HCEC 1CT (cell line): ENCODE measurements at places on chromosomes 4 and X.

DNA sequence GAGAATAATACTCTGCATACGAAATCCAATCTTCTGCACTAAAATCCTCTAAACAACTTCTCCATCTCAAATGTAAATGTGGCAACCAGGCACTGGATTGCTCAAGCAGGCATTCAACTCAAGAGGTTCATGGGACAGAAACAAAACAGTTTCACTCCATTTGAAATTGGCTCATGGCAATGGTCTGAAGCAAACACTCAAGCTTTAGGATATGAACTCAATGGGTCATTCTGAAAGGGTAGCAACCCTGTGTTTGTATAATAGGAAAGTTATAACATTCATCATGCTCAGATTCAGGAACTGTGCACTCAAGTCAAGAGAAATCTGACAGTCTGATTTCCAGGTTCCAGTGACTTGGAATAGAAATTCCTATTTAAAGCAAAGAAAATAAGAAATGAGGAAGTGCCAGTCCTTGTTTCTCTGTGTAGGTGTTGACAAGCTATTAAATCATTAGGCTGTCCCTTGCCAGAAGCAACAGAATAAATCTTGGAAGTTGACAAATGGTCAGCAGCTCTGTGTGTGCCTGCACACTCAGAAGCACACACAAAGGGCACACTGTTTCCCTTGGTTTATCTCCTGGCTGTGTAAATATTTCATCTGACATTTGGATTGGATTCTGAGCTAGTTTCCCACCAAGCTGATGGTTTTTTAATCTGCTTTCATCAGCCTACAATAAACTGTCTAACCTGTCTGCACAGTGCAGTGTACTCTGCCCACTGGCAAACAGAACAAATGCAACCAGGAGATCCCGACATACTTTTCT lies 75.9 kb upstream of the CITED1 start:
- no peak for DNase-seq

- peak; percentile 34 for DNase-seq
Measured at GRCh38 chr4:113636877-113637276, 124.7 kb downstream of the CAMK2D start.

- no peak for DNase-seq
Measured at GRCh38 chr4:56106180-56107147, 157.7 kb downstream of the CEP135 start.

DNA sequence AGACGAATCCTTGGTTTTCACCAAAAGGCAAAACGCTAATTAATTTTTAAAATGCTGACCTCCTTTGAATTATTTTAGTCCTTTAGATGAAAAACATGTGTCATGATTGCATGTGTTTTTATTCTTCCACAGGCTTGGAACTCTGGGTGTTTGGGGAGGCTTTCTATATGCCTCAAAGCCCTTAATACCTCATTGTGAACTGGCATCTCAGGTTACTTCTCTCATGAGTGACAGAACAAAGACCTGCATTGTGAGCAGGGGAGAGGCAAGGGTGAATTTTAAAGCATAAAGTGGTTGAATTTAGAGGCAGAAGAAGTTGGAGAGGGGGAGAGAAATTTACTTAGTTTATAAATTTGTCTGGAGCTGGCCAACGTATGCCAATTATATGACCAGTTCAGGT lies 119.5 kb downstream of the ARSF start:
- no peak for DNase-seq

DNA sequence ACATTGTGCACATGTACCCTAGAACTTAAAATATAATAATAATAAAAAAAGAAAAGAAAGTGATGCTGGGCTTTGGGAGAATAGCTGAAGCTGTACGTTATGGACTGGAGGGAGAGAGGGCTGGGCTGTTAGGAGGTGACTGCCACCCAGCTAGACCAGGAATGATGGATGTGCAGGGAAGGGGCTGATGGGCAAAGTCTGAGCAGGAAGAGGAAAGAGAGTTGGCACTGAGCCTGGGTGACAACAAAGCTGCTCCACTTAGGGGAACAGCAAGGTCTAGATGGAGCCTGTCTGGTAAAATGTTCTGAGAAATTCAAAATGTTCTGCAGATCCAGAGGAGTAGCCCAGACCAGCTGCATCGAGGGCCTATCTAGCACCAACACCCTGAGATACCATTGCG lies 32.3 kb downstream of the MED28 start:
- DNase-seq = no peak

- DNase-seq = no peak
Measured at GRCh38 chr4:146158036-146158745, 17.3 kb upstream of the LSM6 start.

- DNase-seq = no peak
Measured at GRCh38 chr4:114758066-114758465, 159.5 kb downstream of the UGT8 start.

DNA sequence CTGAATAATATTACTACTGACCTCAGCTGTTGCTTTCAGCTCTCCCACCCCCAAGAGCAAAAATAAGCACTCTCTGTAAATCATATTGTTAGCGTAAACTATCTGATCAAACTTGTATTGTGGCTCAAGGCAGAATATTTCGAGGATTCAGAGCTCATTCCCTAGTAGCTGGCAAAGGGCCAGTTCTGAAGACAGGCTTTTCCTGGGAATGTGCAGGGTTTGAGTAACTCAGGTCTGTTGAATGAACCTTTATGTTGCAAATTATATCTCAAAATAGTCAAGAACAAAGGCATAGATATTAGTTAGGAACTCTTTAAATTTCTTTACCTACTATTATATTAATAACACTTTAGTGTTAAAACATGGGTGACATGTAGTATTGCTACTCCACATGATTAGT lies 454.9 kb downstream of the CCSER1 start:
- DNase-seq = no peak

DNA sequence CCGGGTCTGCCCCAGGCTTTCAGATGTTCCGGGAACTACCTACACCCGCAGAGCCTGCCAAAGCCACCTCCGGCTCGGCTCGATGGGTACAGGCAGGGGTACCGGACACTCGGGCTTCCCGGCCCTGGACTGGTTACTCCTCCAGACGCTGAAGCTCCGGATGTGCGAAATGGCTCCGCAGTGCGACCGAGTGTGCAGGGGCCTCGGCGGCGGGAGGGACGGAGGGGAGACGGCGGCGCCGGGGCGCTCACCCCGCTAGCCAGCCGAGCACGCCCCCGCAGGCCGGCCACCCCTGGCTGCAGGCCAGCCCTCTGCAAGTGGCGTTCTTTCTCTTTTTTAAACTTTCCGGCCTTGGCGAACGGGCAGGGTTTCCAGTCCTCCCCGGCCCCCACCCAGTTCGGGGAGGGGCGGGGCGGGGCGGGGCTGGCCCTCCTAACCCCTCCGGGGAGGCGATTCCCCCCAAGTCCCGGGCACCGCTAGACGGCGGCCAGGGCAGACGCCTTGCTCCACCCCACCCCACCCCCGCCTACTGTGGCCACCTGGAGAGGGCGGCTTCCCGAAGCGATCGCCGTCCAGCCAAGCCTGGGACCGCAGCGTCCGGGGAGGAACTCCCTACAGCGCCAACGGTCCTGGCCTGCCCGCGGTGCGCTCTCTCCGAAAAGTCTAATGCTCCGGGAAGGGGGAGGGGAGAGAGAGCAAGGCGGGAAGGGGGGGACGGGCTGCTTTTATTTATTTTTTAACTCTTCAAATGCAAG lies 7.5 kb downstream of the BCOR start:
- no peak for DNase-seq

DNA sequence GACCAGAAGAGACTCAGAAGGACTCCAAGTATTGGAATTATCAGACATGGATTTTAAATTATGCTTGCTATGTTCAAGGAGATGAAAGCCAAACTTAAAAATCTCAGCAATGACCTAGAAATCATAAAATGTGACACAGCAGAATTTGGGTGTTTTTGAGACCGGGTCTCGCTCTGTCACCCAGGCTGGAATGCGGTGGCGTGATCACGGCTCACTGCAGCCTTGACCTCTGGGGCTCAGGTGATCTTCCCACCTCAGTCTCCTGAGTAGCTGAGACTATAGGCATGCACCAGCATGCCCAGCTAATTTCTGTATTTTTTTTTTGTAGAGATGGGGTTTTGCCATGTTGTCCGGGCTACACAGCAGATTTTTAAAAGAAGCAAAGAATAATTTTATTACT lies 12.7 kb downstream of the TAB3 start:
- no peak for DNase-seq

DNA sequence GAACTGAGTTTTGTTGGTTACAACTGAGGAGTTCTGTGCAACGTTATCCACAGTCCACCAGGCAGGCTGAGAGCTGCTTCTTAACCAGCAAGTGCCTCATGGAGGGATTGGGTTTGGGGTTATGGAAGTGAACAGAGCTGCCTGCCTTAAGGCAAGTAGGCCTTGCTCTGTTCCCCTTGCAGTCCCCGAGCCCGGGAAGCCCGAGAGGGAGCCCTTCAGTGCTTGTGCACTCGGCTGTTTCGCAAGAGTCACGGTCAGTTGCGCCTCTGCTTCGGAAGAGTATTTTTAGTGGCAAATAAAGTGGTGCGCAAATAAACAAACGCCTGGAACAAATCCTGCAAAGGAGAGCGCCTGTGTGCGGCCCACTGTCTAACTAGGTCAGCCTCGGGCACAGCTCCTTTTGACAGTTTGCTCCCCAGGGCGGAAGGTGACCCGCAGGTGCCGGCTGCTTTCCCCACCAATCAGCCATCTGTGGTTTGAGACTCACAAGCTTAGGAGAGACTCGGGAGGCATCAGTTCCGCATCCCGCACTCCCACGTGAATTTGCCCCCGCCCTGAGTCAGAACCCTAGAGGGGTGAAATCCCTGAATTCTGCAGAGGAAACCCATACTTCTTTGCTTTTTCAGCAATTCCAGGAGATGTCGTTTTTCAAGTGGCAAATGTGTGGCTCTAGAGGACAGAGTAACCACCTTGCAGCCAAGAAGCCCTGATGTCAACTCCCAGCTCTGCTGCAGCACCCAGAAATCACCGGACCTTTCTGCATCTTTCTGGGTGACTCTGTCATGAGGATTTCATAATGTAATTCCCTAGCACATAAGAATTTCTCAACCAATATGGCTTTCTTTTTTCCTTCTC lies 56.8 kb downstream of the LGI2 start:
- DNase-seq = no peak
